ENCODE measurements at places on chromosomes 11 and 22. TPM values are rescaled to one million over a fixed set of nuclear protein-coding genes. Genes with fewer than 3 reads are reported as not detected.
A peak's percentile ranks its signal among the peaks of the same experiment; 100 is the strongest.

Gene APOL5
- not detected for total RNA-seq

Gene PKDREJ
- not detected for total RNA-seq

GRCh38 chr11:82731691-82732277, 1.9 kb downstream of the FAM181B start:
- H3K4me3 ChIP-seq, result peak overlapping the region; percentile 12
- no peak for DNase-seq
- H3K27ac ChIP-seq, result no peak overlapping the region
- peaks cover 20% of the 10 kb centered on the region for H3K27me3 ChIP-seq
- H3K4me1 ChIP-seq, result peaks cover 6% of the 10 kb centered on the region

Gene HOATZ
- total RNA-seq, result not detected

- H3K36me3 ChIP-seq, result no peaks in the 10 kb centered on the region
- DNase-seq, result no peak
- H3K27me3 ChIP-seq, result peaks cover 11% of the 10 kb centered on the region
- H3K4me3 ChIP-seq, result no peak overlapping the region
Observed at GRCh38 chr22:27632451-27633295, 168.9 kb downstream of the MN1 start.

GRCh38 chr11:47788181-47788580, 21.0 kb upstream of the FNBP4 start:
- H3K27ac ChIP-seq, result no peak overlapping the region
- H3K4me1 ChIP-seq, result no peaks in the 10 kb centered on the region
- DNase-seq, result no peak
- no peak overlapping the region for H3K4me3 ChIP-seq
- peaks cover 1% of the 10 kb centered on the region for H3K27me3 ChIP-seq

DNA sequence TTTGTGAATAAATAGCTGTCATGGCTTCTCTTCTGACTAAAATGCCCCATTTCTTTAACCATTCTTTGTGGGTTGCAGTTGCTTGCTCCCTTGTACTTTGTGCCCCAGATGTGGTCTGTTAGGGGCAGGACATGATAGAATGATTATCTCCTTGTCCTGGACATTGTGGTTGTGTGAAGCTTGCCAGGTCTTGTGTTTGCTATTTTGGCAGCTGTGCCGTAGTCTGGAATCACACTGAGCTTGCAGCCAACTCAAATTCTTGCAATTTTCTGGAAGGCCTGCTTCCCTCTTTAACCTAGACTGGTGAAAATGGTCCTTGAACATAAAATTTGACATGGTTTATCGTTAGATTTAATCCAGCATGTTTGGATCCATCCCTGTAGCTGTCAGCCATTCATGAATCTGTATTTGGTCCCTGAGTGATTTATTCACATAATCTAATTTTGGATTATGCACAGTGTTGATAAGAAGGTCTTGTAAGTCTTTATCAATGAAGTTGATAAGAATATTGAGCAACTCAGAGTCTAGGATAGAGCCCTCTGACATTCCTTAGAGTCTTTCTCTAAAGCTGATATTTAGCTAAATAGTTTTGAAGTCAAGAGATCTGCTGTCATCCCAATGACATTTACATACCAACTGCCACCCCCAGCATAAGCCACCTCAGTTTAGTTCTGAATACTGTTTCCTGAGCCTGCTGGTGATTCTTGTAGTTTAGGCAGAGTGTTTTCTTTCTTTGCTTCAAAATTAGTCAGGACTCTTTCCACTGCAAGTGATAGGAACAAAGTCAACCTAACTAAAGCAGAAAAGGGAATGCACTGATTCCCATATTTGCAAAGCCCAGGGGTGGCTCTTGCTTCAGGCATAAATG, 9.8 kb downstream of the SPON1 start:
- DNase-seq, result no peak
- H3K27me3 ChIP-seq, result peaks cover 2% of the 10 kb centered on the region
- peaks cover 18% of the 10 kb centered on the region for H3K4me1 ChIP-seq
- no peak overlapping the region for H3K27ac ChIP-seq

- H3K4me1 ChIP-seq, result no peaks in the 10 kb centered on the region
- no peaks in the 10 kb centered on the region for H3K36me3 ChIP-seq
- no peak for DNase-seq
- H3K27me3 ChIP-seq, result no peaks in the 10 kb centered on the region
- no peak overlapping the region for H3K27ac ChIP-seq
- no peak overlapping the region for H3K4me3 ChIP-seq
Observed at GRCh38 chr22:41401781-41402648, 20.3 kb downstream of the TEF start.

Gene TMPRSS5
- 2.7 TPM for total RNA-seq

DNA sequence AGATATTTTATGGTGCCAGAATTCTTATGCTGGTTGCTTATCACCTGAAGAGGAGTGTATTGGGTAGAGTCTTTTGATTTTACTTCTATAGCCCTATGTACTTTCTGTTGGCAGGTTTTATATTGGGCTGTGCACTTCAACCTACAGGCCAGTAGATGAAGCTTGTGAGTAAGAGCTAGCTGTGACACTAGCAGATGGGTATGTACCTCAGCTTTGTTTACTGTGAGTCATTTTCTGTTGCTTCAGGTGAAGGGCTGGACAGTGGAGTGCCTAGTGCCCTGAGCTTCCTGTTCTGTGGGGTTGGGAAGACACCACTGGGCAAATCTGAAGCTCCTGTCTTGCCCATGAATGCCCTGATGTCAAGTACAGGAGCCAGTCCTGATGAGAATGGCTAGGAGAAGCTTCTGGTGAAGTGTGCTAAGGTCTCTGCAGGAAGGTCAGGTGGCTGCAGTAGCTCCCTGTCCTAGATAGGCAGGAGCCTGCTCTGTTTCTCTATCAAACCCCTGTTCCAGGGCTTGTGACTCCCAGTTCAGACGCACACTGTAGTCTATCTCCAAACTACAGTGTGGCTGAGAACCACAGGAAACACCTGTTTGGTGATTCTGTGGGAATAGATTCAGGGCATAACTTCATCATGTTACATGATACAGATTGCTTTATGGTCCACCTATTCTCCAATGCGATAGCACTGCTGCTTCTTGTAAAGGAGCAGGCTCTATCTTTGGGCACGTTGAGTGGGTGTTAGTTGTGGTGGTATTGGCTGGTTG, 755.7 kb downstream of the KCNA4 start:
- H3K27me3 ChIP-seq, result no peaks in the 10 kb centered on the region
- no peak overlapping the region for H3K27ac ChIP-seq
- no peaks in the 10 kb centered on the region for H3K4me1 ChIP-seq
- no peak overlapping the region for H3K4me3 ChIP-seq
- no peak for DNase-seq
